ENCODE measurements at places on chromosomes 11 and 22.

DNA sequence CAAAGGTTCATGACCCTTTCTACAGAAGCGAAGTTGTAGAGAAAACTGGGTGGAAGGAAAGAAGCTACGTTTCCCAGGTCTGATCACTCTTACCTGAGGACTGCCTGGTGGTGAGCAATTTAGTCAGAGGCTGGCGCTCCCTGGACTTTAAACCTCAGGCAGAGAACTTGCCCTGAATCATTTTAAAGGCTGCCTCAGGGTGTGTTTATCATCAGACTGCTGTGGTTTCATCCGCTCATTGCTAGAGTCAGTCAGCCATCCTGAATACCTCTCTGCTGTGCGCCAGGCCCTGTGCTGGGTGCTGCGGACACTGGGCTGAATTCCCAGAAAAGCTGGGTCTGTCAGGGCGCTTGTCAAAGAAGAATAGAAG, 2.7 kb downstream of the DTX4 start:
- no peak for DNase-seq

GRCh38 chr11:66317322-66317722, 478 bp upstream of the CD248 start:
- DNase-seq, result peak; percentile 73

- DNase-seq, result no peak
Observed at GRCh38 chr11:113574586-113574985, 99.4 kb upstream of the DRD2 start.

- DNase-seq, result peak; percentile 33
Observed at GRCh38 chr11:128232588-128232987, 354.8 kb downstream of the ETS1 start.

DNA sequence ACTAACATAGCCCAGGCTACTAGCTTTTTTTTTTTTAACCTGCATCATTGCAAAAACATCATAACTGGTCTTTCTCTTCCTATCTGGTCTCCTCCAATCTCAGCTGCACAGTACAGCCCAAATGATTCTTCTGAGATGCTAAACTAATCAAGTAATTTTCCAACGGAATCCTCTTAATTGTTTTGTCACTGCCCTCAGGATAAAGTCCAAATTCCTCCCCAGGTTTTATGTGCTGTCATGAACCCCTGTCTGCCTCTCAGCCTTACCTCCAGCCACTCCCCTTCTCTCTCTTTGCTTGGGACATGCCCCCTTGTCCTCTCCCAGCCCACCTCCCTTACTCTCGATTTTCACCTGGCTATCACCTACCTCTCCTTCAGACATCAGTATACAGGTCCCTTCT, 12.5 kb downstream of the APBB1 start:
- DNase-seq, result no peak

DNA sequence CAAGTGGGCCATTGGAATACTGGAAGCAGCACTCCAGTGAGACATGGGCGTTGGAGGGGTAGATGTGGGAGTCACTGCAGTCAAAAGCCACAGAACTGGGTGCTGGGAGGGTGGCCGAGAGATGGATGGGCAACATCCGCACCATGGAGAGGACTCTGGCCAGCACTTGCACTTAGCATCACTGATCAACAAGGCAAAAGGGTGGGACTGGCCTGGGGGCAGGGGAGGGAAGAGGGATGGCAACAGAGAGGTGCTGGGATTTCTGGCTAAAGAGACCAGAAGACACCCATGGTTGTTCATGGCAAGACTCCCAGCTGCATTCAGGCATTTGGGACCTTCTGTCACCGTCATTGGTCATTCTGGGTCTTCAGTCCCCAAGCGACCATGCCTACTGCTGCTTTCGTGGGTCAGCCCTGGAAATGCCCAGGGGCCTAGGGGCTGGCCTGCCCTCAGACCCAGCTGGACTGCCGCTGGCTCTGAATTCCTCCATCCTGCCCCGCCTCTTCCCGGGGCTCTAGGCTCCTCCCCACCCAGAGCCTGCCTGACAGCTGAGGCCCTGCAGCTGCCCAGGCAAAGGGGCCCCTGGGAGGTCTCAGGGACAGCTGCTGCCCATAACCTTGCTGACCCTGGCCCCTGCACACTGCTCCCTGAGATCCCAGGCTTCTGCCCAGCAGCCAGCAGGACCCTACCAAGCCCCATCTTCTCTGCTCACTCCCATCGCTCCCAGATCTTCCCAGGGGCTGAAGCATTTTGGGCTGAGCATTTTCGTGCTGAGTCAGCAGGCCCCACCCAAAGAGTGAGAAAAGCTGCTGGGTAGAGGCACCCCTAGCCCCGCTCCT, 13.0 kb upstream of the CDC42EP2 start:
- DNase-seq, result no peak

- DNase-seq, result no peak
Observed at GRCh38 chr11:100857236-100858005, 170.3 kb downstream of the ARHGAP42 start.

- no peak for DNase-seq
Observed at GRCh38 chr22:34308101-34308500, 387.8 kb upstream of the LARGE1 start.

DNA sequence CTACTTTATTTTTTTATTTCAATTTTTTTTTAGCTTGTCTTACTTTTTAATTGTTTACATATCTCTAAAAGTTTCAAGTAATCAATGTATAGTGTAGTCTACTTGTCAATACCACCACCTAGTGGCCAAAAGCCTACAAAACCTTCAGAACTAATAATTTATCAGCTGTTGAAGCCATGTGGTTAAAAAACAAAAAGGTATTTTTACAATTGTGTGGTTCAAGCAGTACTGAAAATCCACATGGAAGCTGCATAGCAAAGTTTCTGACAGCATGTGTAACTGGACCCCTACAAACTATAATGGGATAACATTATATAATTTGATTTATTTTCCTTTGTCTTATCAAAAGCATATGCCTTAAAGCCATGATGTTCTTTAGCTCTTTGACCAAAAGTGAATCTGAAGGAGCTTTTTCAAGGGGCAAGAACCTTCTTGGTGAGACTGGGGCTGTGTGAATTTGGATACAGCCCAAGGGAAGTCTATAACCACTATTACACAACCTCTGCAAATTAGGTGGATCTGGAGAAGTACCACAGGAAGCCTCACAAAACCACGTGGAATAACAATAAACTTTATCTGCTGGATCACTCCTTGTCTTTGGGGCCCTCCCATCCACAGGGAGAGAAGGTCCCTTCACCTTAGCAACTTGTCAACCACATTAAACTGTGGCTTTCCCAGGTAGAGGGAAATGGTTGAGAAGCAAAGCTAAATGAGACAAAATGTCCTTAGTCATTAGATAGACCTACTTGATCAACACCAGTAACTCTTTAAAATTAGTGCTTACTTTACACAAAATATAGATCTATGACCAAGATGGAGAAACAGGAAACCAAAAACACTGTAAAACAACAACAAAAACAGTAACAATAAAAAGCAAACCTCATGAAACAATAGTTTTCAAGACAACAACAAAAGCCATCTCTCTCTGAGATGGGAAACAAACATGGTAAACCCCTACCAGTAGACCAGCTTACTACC, 9.9 kb downstream of the NARS2 start:
- no peak for DNase-seq

- no peak for DNase-seq
Observed at GRCh38 chr11:111759376-111759775, 6.8 kb downstream of the PPP2R1B start.

DNA sequence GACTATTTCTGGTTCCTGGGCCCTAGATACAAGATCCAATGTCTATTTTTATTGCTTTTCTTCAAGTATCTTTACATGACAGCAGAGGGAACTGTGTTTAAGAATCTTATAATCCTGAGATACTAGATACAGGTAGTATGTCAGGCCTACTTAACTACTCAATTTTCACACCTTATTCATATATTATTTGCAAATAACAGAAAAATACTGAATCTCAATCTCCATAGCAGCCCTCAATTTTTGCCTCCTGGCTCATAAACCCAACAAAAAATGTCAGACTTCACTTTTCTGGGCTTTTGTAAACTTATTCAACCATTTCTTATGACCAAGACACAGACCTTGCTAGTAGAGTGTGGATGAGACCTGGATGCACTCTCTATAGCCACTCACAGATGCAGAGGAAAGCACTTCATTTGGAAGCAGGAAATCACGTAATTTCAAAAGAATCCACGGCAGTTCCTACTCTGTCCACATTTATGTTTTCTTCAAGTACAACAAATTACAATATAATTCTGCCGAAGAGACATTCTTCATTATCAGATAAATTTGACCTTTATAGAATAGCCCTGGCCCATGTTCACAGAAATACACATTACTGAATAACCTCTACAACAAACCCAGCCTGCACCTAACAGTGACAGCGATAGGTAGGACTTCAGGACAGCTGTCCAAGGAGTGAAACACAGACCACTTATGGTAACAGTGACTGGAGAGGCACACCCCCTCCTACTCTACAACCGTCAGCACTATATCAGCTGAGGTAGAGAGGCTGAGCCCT, 62.0 kb upstream of the YPEL1 start:
- no peak for DNase-seq

DNA sequence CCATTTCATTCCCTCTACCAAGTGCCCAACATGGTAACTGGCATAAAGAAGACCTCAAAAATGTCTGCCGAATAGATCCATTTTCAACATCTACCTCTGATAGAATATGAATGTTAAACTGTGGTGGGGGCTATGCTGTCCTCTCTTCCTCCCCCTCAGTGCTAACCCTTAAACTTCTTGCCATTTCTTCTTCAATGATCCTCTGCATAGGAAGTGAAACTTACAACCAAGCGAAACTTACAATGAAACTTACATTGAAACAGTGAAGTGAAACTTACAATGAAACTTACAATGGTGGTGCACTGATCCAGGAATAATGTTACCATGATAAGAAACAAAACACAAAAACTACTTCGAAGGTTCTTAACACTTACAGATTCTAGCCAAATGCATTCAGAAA, 4.7 kb downstream of the RTCB start:
- DNase-seq, result no peak

GRCh38 chr11:46413760-46414465, 22.3 kb upstream of the CHRM4 start:
- no peak for DNase-seq
